Stimulated activated CD4-positive, alpha-beta T cell treated with anti-CD3 and anti-CD28 coated beads, TNF-alpha, amount 100 ng/mL, for 4 hours (primary cell): ENCODE measurements at places on chromosomes 2 and 18.

DNA sequence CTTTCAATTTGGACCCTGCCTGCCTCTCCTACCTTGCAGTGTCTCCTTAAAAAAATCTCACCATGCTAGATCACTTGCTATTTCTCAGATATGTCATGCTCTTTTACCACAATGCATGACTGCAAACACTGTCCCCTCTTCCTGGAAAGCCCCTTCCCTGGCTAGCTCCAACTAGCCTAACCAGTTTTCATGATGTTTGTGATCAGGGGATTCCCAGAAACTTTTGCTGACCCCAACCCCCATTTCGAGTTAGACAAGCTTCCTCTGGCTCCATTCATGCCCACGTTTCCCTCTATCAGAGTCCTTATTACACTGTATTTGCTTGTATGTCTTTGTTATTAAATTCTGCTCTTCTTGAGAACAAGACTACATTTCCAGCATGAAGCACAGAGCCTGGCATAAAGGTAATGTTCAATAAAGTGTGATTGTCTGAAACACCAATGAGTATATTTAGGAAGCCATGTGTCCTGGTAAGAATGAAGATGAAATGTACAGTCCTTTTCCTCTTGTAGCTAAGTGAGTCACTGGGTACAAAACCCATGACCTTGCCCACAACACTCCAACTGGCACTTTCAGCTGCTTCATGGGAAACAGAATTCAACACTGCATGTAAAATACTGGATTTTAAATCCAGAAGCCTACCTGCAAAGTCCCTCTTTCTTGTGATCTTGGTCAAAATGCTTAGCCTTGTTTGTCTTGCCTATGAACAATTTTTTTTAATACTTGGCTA, 62.0 kb upstream of the ATL2 start:
- DNase-seq = no peak

DNA sequence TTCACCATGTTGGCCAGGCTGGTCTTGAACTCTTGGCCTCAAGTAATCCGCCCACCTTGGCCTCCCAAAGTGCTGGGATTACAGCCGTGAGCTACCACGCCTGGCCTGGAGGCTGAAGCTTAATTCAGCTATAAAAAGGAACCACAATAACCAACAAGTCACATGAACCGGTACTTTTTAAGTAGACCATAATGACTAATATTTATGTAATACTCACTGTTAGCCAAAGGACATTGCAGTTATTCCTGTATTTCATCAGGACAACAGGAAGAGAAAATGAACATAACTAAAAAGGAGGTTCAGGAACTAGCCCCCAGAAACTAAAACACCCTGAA, 49.0 kb upstream of the TMEM87B start:
- no peak for DNase-seq

- no peak for DNase-seq
Observed at GRCh38 chr2:20514596-20515269, 67.9 kb downstream of the RHOB start.

GRCh38 chr2:223062396-223062795, 10.4 kb downstream of the KCNE4 start:
- no peak for DNase-seq

DNA sequence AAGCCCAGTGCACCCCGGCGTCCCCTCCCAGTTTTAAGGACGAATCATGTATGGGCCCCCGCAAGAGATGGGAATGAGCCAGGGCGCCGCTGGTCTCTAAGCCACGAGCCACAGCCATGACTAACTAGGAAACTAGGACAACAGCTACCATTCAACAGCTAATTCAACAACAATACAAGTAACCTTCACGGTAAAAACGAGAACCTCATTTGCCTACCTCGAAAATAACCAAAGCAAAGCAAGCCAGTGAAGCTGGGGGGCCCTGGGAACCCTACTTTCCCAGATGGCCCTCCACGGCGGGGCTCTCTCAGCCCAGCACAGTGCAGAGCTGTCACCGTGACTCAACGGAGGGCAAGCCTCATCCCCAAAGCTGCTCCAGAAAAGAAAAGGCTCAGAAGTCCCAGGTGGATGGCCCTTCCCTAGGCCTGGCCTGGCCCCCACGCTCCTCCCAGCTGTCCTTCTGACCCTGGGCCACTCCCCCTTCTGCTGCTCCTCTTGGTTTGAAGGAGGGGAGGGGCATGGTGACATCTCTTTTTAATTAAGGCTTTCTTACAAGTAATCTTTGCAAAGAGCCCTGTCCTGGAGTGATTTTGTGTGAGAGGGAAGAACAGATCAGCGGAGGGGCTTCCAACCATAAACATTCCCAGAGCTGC, 126.3 kb downstream of the HDAC4 start:
- DNase-seq = no peak

- no peak for DNase-seq
Observed at GRCh38 chr18:54506516-54507261, 84.4 kb upstream of the DYNAP start.

DNA sequence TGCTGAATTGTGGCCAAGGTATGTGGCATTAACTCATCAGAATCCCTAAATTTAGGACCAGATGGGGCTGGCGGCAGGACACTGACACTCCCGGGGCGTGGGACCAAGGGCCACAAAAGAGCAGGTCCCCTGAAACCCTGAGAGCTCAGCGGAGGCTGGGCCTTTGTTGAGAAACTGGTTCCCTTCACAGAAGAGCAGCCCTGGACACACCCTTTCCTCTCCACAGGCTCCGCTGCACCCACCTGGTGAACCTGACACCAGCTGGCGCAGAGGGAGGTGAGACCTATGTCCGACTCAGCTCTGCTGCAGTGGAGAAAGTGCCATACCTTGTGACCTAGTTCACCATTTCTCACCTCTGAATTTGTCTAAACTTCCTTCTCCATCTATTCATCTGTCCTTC, 119.5 kb downstream of the RTP5 start:
- no peak for DNase-seq

DNA sequence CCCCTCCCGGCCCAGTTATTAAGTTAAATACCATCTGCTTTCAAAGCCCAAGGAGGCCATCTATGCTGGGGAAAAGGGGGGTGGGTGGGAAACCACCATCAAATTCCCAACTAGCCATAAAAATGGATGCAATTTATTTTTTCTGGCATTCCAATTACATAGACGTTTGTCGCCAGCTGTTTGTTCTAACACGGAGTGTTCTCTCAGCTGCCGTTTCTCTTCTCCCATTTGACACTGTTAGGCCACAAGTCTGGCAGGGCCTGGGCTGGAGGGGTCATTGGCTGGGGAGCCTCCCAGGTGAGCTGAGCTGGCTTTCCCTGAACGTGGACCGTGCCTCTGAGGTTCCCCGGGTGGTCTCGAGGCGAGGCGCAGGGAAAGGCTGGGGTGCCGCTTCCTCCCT, 16.6 kb downstream of the ATOH8 start:
- DNase-seq = no peak

- DNase-seq = no peak
Observed at GRCh38 chr18:23307567-23308295, 145.4 kb upstream of the RIOK3 start.

GRCh38 chr18:63763831-63764600, 11.2 kb upstream of the SERPINB7 start:
- DNase-seq = no peak

- DNase-seq = no peak
Observed at GRCh38 chr2:240374085-240374907, 61.2 kb upstream of the GPC1 start.

DNA sequence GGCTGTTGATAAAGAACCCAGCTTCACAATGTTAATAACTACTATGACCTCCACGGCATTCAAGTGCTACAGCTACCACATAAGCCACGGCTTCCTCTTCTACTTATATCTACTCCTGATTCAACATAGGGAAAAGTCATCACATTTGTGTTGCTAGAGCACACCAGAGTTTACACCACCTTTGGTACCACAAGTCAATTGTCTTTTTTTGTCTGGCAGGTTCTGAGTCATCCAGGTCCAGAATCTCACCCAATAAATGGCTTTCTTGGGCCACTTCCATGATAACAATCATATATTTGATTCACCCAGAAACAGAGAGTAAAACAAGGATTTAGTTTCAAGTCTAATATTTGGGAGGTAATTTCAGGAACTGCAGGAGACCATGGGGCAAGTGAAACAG, 480.2 kb downstream of the TMX3 start:
- DNase-seq = no peak

DNA sequence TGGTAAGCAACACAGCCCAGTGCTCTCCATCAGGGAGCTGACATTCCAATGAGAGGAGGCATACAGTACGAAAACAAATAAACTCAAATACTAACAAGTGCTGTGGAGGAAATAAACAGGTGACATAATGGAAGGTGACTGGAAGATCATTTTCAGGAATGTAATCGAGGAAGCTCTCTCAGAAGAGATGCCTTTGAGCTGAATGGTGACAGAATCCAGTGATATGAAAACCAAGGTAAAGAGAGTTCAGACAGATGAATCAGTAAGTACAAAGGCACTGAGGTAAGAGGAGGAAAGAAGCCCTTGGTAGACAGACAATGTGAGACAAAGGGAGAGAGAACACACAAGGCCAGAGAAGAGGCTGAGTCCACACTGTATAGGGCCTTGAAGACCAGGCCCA, 252.1 kb downstream of the LRATD1 start:
- DNase-seq = no peak

- no peak for DNase-seq
Observed at GRCh38 chr2:236601316-236602202, 31.9 kb downstream of the ACKR3 start.

DNA sequence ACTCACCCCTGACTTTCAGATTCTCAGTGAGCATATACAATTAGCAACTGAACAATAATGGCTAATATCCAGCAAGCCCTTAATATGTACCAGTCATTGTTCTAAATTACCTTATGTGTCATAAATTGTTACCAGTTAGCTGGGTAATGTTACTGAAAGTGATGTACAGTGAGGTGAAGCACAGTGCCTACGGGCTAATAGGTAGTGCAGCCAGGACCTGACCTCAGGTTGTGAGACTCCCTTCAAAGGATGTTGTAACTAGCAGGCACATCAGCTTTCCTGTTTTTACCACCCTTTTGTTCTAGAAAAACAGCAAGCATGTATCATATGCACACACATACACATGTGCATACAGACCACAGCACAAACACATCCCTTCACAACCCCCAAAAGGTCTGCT, 258.3 kb downstream of the PHLPP1 start:
- no peak for DNase-seq

- no peak for DNase-seq
Observed at GRCh38 chr2:238591732-238592131, 165.0 kb downstream of the ASB1 start.

DNA sequence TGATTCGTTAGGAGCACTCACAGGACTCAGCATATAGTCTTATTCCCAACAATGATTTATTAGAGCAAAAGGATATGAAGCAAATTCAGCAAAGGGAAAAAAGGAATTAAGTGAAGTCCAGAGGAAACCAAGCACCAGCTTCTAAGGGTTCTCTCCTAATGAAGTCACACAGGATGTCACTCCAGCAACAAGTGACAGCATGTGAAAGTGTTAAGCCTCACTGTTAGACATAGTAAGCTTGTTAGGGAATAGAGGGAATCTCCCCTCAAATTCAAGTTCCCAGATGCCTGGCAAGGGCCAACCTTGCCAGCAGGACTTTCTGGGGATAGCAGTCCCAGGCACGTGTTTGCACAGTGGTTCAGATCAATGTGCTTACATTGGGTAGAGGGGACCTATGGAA, 4.4 kb upstream of the SLC30A6 start:
- DNase-seq = no peak

- DNase-seq = no peak
Observed at GRCh38 chr2:15942711-15943345, 2.5 kb downstream of the MYCN start.

GRCh38 chr2:229160180-229160579, 110.9 kb downstream of the PID1 start:
- no peak for DNase-seq

- no peak for DNase-seq
Observed at GRCh38 chr2:173458991-173459780, 104.5 kb downstream of the CDCA7 start.

GRCh38 chr18:60182223-60182622, 190.4 kb downstream of the MC4R start:
- DNase-seq = no peak

- no peak for DNase-seq
Observed at GRCh38 chr2:8926356-8926755, 77.1 kb downstream of the MBOAT2 start.

DNA sequence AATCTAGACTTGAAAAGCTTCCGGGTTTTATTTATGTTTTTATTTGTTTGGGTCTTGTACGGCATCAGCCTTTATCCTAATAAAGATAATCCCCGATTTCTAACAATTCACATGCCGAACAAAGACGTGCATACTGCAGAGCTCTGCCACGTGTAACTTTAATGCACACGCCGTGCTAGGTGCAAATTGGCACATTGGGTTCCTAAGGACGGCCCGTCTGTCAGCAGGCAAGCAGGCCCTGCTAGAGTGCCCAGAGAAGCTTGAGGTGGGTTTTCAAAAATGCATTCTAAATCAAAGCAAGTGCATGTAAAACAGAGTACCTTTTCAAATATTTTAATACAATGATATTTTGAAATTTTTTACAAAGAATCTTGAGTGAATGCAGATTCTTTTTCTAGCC, 806.4 kb upstream of the POU3F3 start:
- no peak for DNase-seq

GRCh38 chr2:29583104-29583503, 338.3 kb downstream of the ALK start:
- DNase-seq = no peak

DNA sequence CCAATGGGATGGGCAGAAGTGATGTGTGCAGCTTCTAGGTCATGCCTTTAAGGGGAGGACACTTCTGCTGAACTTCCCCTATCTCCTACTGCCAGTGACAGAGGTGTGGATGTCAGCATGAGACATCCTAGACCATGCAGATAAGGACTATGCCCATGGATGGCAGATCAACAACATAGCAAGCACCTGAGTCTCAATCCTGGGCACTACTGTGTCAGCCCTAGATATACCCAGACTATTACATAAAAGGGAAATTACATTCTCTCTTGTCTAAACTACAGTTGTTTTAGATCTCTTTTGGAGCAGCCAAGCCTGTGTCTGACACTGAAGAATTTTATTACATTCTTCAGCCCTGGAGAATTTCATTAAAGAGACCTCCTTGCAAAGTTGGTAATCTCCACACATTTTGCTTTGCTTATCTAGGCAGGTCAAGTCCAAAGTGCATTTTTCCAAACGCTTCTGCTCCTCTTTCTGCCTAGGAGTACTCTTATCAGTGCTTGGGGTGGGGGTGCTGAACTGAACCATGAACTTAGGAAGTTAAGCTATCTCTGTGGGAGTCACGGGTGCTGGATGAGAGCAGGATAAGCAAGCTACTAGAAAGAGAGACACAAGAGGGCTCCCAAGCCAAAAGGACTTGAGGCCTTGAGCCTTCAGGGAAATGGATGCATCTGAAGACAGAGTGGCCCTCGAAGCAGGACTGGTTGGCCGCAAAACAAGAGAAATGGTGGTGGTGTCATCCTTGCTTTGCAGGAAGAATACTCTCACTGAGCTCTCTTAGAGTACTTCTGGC, 95.2 kb upstream of the SPRED2 start:
- DNase-seq = no peak

DNA sequence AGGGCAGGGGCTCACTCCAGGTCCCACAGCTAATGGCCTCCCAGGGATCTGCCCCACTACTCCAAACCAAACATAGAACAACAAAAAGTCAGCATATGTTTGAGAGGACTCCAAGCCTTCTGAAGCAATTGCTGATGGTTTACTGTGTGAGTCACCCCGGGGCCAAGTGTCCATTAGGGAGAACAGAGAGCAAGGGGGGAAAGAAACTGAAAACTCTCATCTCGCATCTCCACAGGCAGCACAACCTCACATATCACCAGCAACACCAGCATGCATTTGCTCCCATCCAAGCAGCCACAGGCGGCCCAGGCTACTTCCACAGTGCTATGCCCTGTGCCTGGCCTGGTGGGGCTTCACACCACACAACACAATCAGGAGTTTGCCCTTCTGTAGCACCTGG, 39.1 kb downstream of the CYRIA start:
- no peak for DNase-seq

- no peak for DNase-seq
Observed at GRCh38 chr18:44062345-44062744, 618.3 kb upstream of the SETBP1 start.
